Gastroesophageal sphincter (tissue), 4 donors: ENCODE measurements at places on chromosomes 1 and 21.

GRCh38 chr1:5686925-5687706, 305.1 kb downstream of the NPHP4 start:
- no peak for ATAC-seq

DNA sequence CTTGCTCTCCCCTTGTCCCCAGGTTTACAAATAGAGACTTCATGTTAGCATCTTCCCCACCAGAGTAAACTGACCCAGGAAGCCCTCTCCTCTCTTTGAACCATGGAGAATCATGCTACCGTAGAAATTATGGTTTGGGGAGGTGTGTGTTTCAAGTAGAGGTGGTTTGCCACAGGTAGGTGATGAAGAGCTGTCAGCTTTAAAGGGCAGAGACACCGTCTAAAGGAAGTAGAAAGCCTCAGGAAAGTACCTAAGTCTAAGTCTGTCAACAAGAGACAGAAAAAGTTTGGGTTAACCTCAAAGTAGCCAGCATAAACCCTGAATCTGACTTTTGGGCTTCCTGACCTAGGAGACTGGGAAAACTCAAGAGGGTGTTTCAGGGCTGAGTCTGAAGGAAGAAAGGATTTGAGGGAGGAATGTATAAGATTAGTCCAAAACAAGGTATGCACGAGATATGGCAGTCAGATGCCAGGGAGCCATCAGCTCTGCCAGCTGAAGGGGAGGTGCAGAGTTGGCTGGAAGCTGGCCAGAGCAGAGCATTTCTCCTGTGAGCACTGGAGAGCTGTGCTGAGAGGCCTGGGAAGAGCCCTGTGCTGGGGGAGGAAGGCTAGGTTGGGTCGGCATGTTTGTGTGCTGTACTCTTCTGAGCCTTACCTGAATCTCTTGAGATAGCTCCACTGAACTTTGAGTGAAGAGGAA, 14.3 kb downstream of the ADAMTSL4 start:
- ATAC-seq: no peak

GRCh38 chr1:113211467-113211866, 138.5 kb downstream of the LRIG2 start:
- ATAC-seq: no peak

- no peak for ATAC-seq
These were observed 430.6 kb upstream of the BRINP3 start for GRCh38 chr1:190908246-190908645.

- ATAC-seq: peak; percentile 17
These were observed 86.4 kb downstream of the LAMC2 start for GRCh38 chr1:183272390-183272848.

DNA sequence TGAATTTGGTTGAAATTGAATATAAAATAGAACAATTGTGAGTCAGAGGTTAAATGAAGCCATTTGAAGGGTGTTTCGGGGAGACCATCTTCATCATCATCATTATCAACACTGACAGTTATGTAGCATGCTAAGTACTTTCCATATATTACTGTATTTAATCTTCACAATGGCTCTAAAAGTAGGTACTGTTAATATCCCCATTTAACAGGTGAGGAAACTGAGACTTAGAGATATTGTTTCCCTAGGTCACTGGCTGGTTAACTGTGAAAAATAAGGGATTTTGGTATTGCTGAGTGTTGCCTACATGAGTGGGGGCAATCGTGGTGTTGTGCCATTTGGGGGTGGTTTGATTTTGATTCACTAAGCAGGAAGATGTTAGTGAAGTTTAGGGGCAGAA, 100.3 kb downstream of the TBX19 start:
- ATAC-seq: no peak
